Stimulated activated CD4-positive, alpha-beta T cell treated with anti-CD3 and anti-CD28 coated beads, Interleukin-12 subunit alpha, Interleukin-12 subunit beta, amount 100 ng/mL, for 4 hours (primary cell): ENCODE measurements at places on chromosomes 11 and 22.

DNA sequence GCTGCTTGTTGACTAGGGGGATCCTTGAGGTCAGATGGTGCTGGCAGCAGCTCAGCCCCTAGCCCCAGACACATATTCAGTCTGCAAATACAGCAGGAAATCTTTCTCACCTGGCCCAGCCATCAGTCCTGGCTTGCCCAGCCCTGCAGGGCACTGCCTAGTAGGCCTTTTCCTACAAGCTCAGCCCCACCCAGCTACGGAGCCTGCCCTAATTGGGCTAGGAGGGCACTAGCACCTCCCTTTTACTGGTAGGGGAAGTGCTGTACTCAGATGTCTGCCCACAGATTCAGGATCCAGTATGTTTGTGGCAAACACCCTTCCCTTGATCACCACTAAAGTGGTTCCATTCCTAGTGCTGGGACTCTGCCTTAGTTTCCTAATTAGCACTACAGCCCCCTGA is 257.1 kb upstream of the CADM1 start:
- no peak for DNase-seq

GRCh38 chr11:66002648-66003225 is 434 bp downstream of the BANF1 start:
- peak; percentile 70 for DNase-seq

DNA sequence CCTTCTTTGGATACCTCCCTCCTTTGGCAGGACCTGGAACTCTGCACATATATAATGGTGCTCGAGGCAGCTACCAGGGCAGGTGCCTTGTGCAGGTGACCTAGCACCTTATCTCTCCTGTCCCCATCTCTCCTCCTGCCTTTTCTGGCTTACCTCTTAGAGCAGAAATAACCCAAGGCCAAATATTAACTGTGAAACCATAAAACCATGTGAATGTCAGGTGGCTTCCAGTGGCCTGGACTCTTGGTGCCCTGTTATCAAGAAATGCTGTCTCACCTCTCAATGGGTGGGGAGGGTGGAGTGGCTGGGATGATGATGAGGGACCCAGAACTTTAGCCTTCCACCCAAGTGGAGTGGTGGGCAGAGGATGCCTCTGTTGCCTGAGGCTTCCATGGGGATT is 42.9 kb downstream of the YWHAH start:
- DNase-seq = no peak

GRCh38 chr11:116560589-116560988 is 212.2 kb downstream of the BUD13 start:
- DNase-seq = no peak

DNA sequence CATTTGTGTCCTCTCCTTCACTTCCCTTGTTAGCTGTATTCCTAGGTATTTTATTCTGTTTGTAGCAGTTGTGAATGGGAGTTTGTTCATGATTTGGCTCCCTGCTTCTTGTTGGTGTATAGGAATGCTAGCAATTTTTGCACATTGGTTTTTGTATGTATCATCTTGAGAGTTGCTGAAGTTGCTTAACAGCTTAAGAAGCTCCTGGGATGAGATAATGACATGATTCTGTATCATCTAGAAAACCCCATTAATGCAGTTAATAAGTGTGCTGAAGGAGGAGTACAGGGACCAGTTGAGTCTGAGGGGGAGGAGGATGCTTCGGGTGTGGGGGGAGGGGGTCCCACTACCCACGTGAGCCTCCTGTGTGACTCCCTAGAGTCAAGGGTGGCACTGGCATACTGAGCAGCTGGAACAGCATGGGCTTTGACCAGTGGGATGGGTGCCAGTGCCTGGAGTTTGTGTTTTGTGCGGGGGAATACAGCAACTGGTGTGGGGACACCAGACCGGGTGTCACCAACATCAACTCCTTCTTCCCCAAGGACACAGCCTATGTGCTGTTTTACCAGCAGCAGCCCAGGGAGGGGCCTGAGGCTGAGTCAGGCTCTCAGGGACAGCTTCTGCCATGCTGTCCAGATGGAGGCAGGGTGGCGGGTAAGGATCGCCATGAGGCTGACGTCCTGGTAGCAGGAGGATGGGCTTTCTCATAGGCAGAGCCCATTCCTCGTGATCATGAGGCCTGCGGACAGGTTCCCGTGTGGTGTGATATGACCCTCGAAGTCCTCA is 24.1 kb downstream of the USP35 start:
- no peak for DNase-seq

- no peak for DNase-seq
These were observed 1375.8 kb downstream of the BRD1 start for GRCh38 chr22:48451891-48452290.

DNA sequence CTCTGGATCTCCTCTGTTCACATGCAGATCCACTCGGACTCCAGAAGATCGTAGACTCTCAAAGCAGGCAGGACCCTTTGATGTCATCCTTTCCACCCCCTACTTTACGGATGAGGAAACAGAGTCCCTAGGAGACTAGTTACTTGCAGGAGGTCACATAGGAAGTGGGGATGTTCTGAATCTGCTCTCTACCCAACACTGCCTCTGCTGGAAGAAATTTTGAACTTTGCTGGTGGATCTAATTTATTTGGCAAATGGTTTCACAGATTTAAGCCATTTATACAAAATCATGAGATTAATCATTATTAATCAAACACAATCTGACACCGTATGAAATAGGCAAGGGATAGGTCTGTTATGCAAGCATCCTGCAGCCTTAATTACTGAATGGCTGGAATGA is 55.0 kb upstream of the USP47 start:
- no peak for DNase-seq

- DNase-seq = no peak
These were observed 19.3 kb downstream of the ZC3H7B start for GRCh38 chr22:41320416-41321240.

- DNase-seq = peak; percentile 34
These were observed 3.7 kb upstream of the RPS6KA4 start for GRCh38 chr11:64355078-64355940.

GRCh38 chr11:72594493-72595291 is 79.5 kb downstream of the PDE2A start:
- DNase-seq = no peak

- DNase-seq = no peak
These were observed 110.9 kb downstream of the SWAP70 start for GRCh38 chr11:9774591-9775397.

DNA sequence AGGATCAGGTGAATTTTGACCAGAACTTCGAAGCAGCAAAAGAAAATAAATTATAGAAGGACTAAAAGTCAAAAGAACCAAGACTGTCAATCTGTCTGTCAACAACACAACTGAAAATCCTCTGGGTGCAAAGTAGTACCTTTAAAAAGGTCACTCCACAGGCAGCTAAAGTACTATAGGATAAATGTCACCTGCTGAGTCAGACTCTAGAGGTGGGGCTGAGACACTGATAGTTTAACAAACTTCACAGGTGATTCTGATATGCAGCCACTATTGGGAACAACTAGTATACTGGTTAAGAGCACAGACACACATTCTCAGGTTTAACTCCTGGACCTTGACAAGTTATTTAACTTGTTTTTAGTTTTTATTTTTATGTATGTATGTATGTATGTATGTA is 107.3 kb downstream of the FCHSD2 start:
- DNase-seq = no peak

DNA sequence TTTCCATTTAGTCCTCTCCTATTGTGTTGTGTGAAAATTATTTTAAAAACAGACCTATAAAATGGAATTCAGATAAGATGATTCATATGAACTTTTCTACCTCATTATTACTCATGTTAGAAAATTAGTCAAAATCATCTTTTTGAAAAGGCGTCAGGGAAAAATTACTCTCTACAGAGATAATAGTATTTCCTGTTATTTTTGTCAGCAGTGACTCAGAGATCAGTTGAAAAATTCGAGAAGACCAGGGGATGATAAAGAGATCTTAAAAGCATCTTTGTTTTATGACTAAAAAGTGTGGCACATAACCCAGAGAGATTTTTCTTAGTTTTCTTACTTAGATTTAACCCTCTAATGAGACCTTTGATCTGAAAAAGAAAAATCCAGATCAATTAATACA is 157.9 kb upstream of the CARD18 start:
- DNase-seq = no peak

GRCh38 chr11:45100339-45100738 is 46.1 kb upstream of the PRDM11 start:
- DNase-seq = no peak

DNA sequence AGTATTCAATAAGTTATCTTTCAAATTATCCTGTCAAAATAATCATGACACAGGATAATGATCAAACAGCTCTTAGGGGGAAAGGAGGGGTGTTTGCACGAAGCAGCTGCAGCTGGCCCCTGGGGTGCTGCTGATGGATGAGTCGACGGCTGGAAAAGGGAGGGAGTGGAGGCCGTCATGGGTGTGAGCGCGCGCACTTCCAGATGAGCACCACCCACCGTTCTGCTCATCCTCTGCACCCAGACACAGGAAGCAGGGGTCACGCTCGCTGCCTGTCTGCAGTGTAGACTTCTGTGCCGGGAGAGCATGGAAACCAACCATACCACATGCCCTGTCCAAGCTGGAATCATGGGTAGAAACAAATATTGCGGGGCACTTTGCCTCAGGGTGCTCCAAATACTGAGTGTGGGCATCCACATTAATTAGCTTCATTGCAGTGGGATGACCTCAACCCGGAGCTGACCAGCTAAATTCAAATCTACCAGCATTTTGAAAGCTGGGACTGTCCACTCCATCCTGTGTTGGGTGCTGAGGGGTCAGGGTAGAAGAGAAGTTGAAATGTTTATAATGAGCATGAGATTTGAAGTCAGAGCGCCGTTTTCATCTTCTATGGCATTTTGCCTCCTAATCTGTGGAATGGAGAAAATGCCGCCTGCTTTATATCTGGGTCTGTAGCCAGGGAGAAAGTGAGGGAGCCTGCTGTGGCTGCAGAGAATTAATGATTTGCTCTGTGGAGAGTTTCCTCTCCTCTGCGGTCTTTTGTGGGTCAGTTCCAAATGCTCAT is 802.4 kb downstream of the TBC1D22A start:
- no peak for DNase-seq

DNA sequence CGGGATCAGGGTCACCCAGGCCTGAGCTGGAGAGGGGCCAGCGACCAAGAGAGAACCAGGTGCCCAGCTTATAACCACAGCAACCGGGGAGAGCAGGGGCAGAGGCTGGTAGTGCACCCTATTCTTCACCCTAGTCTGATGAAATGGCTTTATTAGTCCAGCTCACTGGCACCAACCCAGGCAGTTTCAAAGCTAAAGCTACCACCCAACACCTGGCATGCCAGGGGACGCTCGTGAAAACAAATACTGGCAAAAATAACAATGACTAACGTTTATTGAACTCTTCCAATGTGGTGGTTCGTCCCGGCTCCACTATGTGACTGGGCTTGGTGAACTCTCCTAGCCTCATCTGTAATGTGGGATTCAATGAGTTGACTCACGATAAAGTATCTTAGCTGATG is 30.6 kb downstream of the SCGB1A1 start:
- no peak for DNase-seq

GRCh38 chr11:61116426-61117167 is 14.3 kb downstream of the CD5 start:
- no peak for DNase-seq

DNA sequence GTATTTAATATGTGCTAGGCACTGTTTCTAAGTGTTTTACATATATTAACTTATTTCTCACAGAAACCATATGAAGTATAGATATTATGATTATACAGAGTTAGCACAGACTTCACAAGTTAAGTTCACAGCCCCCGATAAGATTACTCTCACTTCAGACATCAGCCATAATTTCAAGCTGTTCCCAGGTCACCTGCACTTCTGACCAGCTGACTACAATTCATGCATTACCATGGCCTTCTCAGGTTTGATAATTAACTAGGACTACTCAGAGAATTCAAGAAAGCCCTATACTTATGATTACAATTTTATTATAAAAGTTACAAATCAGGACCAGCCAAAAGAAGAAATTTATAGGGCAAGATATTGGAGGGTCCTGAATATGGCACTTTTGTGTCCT is 68.2 kb upstream of the RRM1 start:
- no peak for DNase-seq
